ENCODE measurements at places on chromosomes 16 and 17.
A peak's percentile ranks its signal among the peaks of the same experiment; 100 is the strongest.

- no peak for DNase-seq
Measured at GRCh38 chr16:4409081-4409932, 7.1 kb downstream of the CORO7 start.

DNA sequence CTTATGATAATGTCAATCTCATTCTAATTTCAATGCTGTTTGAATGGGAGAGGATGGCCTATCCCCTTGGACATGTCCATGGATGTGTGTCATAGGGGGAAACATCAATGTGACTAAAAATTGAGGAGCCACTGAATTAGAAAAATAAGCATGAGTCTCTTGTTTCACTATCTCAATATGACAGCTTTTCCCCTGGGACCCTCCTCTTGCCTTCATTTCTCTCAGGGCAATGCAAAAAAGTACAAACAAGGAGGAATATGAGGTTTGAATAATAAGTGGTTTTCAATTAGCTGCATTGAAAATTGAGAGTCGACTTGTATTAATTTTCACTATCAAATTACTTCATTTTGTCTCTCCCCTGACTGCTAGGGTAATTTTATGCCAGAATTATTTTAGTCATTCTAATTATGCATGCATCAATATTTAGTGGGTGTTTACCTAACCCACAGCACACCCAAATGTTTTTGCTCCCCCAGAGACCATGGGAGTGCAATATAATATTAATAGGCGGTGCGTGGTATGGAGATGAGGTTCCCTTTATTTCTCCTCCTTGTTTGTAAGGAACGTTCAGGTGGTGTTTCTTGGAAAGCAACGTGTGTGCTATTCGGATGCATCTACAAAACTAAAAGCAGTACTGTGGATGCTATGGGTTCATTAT is 6.8 kb upstream of the SDR42E1 start:
- no peak for DNase-seq

- DNase-seq = no peak
Measured at GRCh38 chr17:82457073-82457928, 1.2 kb upstream of the NARF start.

GRCh38 chr17:17440010-17440843 is 36.6 kb upstream of the MED9 start:
- DNase-seq = peak; percentile 57

DNA sequence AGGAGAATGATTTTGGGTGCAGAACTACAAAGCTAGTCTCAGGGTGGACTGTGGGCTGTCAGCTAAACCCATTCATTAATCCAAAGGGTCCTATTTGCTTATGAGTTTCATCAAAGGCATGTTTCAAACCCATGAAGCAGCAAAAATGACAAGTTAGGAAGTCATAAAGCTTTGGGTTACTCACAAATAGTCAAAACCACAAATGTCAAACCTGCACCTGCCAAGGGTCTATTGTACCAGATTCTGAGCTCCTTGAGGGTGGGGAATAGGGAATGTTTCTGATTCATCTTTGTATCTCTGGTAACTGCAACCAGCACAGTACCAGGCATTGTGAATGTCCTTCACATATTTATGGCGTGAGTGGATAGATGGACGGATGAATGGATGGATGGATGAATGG is 317.7 kb downstream of the MAF start:
- no peak for DNase-seq

Data from activated T-helper 1 cell treated with Interleukin-2 at 50 U/mL for 16 hours (primary cell).